NCI-H2081 treated with DMSO at 0.1 percent for 48 hours (cell line): ENCODE measurements at places on chromosomes 6 and 20.

DNA sequence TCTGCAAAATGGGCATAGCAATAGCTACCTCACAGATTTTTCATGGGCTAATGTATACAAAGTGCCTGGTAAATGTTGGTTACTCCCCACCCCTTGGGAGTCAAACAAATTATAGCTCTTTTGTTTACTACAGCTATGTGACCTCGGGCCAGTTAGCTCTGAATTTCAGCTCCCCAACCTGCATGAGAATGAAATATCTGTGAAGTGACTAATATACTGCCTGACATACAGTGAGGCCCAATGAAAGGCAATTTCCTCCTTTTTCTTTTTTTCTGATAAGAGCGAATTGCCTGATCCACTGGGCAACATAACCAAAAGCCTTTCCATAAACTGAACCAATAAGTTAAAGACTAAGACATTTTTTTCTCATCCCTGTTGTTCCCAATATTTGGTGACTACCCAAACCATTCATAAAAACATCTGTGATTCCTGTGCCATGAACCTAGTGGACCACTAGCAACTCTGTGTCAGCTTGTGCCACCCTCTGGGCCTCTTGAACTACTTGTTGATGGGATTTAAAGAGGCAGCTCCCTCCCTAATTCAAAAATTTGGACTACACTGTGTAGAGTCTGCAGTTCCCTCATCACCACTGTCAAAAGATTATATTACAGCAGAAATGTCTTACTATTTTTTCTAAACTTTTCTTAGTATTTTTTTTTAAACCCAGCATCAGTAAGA lies 91.9 kb upstream of the TMEM30A start:
- no peak for DNase-seq

DNA sequence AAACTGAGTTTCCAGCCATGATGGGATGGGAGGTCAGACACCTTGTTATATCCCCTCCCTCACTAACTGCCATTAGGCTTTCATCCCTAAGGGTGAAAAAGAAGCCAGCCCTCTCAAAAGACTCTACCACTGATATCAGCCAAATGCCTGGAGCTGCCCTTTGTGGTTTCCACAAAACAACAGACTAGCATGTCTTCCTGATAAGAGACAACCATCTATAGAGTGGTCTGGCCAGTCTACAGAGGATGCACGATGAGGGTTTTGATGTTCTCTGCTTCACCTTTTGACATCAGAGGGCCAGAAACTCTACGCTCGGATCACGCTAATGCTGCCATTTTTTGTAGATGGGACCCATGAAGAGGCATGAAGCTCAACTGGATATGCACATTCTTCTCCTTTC lies 61.7 kb upstream of the ARHGAP18 start:
- no peak for DNase-seq

DNA sequence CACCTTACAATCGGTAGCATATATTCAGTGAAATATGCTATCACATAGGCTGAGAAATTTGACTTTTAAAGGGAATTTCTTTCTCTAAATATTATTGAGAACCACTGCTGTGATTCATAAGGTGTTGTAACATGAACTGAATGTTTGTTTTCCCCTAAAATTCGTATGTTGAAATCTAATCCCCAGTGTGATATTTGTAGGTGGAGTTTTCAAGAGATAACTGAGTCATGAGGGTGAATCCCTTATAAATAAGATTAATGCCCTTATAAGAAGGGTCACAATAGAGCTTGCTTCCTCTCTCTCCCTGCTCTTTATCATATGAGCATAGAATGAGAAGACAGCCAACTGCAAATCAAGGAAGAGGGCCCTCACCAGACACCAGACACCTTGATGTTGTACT lies 64.8 kb downstream of the LMBRD1 start:
- DNase-seq = no peak

- no peak for DNase-seq
These were observed 4.1 kb downstream of the HLA-C start for GRCh38 chr6:31267651-31268368.

GRCh38 chr20:41258474-41258873 lies 59.1 kb downstream of the ZHX3 start:
- DNase-seq = no peak

- no peak for DNase-seq
These were observed 26.7 kb downstream of the RBCK1 start for GRCh38 chr20:434661-435419.

DNA sequence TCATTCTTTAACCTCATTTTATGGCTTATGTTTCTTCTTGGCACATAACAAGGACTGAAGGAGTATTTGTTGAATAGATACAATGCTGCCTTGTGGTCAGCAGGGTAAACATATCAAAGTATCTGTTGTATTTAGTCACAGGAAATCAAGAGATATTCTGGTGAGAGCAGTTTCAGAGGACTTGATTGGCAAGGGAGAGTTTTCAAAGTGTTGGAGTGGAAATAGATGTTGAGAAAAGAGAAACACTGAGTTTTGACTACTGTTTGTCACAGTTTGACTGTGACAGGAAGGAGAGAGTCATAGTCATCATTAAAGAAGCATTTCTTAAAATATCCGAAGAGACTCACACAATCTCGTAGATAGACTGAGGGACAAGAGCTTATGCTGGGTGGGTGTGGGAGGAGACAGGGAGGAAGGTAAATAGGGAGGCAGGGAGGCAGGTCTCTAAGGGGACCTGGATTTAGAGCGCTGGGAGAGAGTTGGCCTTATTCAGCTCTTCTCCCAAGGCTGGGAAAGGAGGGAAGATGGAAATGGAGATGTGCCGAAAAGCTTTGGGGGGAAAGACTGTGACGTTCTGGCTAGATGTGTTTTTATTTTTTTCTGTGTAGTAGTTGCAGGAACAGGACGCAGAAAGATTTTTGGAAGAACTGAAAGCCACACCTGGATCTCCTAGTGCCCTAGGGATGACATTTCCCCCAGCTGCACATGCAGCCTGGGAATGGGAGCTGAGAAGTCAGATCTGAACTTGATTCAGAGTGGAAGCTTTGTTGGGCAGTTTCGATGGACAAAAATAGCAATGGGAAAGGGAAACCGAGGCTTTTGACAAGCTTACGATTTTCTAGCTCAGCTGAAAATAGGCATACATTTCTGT lies 65.0 kb upstream of the IFNGR1 start:
- DNase-seq = no peak

DNA sequence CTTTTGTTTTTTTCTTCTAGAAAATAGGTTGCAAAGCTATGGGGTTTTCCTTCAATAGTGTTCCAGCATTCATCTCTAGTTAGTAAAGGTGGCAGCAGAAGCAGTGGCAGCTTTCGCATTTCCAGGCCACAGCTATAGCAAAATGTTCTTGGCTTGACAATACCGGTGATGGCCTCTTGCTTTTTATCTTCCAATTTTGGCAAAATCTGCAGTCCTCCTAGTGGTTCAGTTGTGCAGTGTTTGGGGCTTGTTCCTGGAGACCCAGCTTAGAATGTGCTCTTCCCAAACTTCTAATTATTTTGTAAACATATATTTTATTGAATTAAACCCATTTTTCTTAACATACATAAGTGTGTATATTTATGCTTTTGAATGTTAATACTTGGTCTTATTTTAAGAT lies 370.6 kb upstream of the MAN1A1 start:
- DNase-seq = no peak

DNA sequence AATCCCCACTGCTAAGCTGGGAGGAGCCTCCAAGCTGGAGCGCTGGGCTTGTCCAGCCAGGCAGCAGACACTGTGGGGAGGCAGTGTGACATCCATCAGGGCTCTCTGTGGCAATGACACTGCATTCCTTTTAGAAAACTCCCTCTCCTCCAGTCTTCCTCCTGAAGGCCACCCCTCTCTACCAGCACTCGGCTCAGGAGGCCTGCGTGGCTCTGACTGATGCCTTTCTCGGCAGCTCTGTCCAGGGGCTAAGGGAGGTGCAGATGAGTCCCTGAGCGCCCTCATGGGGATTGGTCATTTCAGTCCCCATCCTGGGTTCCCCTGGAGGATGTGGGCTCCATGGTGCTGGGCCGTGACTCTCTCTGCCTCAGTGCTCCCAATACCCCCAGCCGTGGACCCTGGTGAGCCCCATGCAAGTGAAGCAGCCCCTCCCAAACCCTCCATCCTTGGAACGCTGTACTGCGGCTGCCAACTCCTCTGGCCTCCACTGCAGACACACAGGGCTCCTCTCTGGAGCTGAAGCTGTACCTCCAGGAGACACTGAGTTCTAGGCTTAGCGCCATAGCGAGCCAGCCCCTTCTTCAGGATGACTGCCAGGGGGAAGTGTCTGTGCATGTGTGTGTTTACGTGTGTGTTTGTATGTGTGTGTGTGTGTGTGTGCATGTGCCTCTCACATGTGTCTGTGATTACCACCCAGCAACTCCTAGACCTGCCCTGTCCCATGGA lies 209.6 kb downstream of the ERMARD start:
- no peak for DNase-seq

GRCh38 chr20:37426106-37426505 lies 80.2 kb downstream of the SRC start:
- DNase-seq = no peak

GRCh38 chr6:108767418-108768165 lies 80.6 kb upstream of the ARMC2 start:
- no peak for DNase-seq

DNA sequence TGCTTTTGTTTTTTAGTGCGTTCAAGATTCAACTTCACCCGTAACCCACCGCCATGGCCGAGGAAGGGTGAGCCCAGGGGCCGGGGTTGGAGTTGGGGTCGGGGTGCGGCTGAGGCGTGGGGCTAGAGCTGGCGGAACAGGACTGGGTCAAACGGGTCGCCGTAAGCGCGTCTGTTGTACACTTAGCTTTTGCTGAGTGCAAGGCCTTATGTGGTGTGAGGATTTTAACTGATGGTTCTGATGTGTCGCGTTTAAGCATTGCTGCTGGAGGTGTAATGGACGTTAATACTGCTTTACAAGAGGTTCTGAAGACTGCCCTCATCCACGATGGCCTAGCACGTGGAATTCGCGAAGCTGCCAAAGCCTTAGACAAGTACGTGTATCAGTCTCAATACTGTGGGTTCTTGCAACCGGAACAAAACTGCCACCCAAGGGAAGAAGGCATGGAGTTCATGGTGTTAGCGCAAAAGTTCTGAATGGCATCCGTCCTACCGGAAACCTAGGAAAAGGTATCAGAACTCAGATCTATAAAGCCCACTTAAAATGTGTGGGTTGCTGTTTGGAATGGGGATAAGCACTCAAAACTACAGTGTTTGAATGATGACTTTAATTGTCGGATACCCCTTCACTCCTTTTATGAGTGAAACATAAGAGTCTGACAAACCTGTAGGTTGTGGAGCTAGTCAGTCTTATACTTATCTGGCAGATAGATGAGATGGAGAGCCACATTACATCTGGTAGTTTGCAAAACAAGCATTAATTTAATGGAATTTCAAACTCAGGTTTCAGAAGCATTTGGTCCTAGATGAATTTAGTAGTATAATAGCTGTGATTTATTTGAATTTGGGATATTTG lies 574 bp downstream of the RPS12 start:
- no peak for DNase-seq

DNA sequence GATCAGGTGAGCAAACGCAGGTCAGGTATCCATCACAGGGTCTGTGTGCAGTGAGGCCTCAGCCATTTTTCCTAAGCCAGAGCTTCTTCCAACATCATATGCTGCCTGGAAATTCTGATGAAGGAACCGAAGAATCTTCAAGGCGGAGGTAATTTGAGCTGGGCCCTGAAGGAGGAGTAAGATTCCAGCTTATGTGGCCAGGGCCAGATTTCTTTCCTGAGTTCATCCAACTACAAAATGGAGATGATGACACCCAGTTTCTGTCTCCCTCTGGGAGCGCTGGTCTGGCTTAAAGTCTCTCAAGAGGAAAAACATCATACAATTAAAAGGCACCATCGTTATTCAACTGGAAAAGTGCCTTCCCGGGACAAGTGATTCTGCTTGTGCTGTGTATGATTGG lies 6.9 kb upstream of the MANBAL start:
- no peak for DNase-seq

DNA sequence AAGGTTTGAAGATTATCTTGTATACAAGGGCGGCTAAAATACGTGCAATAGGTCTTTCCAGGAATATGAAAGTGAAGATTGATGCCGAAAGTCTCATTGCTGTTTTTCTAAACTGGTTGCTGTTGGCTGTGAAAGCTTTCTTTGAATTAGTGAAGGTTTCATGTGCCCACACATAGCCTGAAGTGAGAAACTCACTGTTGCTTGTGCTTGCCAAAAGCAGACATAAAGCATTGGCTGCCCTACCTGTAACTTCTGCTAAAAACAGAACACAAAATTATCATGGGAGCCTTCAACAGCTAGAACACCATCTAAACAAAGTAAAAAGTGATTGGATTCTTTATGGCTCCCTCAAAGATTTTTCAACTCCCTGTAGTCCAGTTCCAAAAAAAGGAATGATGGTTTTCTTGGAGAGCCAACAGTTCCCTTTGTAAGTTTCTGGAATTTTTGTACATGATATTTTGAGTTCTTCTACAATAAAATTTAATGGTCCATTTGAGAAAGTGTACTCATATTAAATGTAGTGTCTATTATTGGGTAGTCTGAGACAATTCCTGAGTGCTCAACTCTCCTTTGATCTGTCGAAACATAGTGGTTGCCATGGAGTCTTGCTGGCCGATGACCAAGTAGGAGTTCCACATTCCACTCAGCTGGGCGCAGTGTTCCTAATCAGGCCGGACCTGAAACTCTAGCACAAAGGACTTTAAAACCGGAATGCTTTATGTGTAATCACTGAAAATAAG lies 68.5 kb downstream of the PLEKHG1 start:
- no peak for DNase-seq
